ENCODE measurements at places on chromosomes 16 and 17.

GRCh38 chr16:31351942-31352325 lies 3.0 kb upstream of the ITGAX start:
- DNase-seq, result no peak

GRCh38 chr16:71367241-71367976 lies 8.9 kb downstream of the CALB2 start:
- DNase-seq, result no peak

DNA sequence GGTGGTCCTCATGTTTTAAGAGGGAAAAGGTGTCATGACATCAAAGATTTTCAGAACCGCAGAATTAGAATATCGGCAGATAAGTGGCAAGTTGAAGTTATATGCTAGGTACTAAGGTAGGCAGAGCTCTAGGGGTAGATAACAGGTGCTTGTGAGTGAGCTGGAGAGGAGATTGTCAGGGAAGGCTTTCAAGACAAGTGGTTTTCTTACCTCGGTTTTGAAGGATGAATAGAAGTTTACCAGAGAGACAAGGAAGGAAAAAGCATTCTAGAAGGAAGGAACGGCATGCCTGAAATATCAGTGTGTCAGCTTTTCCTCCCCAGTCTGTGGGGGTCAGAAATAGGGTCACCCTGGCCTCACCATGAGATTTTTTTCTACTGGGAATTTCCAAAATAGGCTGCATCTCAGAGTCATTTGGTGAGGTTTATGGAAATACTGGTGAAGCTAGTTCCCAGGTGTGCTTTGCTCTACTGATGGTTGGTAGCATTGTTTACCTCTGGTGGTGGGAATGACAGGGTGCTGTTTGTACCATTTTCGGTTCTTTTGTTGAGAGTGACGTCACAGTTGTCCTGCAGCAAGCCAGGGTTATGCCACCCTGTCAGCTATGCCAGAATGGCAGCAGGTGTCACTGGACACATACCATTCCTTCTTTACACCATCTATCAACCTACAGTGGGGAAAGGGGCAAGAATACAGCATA lies 112.5 kb downstream of the MSI2 start:
- DNase-seq, result no peak

GRCh38 chr17:45240905-45241327 lies 19.2 kb downstream of the FMNL1 start:
- DNase-seq, result no peak

DNA sequence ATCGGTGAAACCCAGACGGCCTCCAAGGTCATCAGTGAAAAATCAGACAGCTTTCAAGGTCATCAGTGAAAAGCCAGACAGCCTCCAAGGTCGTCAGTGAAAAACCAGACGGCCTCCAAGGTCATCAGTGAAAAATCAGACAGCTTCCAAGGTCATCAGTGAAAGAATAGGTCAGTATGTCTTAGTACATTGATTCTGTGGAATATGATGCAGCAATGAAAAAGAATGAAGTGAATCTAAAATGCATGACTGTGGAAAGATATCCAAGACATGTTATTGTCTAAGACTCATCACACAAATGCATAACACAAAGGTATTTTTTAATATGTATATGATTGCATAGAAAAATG lies 72.5 kb downstream of the CMIP start:
- no peak for DNase-seq
